ENCODE measurements at places on chromosomes 13 and 19.
A peak's percentile ranks its signal among the peaks of the same experiment; 100 is the strongest.

DNA sequence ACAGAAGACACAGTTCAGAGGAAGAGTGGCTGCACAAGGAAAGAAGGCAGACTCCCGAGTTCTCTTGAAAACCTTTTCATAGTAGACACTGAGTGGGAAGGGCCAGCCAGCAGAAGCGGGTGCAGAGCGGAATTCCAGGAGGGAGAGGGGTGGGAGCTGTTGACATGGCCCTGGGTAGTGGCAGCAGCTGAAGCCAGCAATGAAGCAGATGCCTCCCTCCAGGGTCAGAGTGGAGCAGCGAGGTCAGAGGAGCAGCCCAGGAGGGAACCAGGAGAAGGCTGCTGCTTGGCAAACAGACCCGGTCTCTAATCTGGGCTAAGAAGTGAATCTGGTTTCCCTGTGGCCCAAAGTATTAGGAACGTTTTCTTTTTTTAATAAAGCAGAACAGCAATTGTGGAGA, 73.9 kb upstream of the SPATA13 start:
- DNase-seq, result no peak

DNA sequence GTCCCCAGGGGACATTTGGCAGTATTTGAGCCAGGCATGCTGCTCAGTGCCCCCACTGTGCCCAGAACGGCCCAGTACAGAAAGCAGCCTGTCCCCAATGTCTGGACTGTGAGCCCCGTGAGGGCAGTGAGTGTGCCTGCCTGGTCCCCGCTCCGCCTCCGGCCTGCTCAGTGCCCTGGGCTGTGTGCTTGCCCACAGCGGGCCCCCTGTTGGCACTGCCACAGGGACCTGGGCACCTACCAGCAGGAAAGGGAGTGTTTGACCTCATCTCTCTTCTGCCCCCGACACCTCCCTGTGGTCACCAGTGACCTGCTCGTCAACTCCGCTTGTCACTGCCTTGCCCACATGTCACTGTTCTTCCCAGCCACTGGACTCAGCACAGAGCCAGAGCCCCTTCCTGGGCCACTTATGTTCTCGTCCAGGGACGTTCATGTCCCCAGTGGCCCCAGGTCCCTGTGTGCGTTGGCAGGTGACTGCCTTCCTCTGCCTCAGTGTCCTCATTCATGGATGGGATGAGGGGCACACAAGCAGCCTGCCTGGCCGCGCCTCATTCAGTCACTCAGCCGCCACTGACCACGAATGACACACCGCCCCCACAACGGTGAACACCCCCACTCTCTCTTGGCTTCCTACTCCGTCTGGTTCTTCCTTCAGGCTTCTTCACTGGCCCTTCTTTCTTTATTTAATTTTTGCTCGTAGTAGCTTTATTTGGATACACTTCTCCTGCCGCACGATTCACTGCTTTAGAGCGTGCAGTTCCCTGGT, 2.8 kb downstream of the FZR1 start:
- no peak for DNase-seq

- peak; percentile 4 for DNase-seq
Observed at GRCh38 chr13:31538067-31539042, 201.0 kb upstream of the RXFP2 start.

DNA sequence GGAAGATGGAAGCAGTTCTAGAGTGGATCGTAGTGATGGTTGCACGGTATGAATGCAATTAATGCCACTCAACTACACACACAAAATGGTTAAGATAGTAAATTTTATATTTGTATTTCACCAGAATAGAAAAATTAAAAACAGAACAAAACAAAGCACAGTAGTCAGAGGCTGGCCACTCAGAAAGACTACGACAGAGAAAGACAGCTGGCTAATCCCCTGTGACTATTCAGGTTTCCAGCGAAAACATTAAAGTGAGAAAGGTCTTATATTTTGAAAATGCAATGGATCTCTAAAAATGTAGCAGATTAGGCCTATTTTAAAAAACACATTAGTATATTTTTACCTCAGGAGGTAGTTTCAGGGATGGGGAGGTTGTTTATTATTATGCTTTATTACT, 131.3 kb upstream of the POSTN start:
- DNase-seq, result no peak

DNA sequence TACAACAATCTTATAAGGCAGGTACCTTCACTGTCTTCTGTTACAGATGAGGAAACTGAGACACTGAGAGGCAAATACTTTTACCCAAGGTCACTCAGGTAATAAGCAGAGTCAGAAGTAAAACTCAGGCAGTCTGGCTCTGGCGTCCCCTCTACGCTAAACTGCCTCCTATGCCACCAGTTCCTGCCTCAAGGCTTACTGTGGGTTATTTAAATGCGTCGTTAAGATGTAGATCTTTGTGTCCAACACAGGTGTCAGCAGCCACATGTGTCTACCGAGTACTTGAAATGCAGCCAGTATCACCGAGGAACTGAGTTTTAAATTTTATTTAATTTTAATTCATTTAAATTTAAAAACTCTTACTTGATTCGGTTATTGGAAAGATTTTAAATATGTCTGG, 1.9 kb downstream of the HAS1 start:
- DNase-seq, result no peak

GRCh38 chr13:33537026-33537425, 251.5 kb upstream of the STARD13 start:
- DNase-seq, result no peak

DNA sequence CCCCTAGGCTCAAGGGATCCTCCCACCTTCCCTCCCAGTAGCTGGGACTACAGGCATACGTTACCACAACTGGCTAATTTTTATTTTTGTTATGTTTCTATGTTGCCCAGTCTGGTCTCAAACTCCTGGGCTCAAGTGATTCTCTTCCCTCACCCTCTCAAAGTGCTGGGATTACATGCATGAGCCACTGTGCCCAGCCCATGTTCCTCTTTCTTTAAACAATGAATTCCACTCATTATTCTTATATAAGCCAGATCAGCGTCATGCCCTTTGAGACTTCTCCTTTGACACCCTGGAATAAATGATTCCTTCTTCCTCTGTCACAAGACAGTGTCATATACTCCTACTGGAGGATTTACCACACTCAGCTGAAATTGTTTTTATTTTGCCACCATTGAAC, 519.9 kb upstream of the SPRY2 start:
- no peak for DNase-seq

GRCh38 chr13:40153516-40153915, 498.1 kb downstream of the COG6 start:
- no peak for DNase-seq

- no peak for DNase-seq
Observed at GRCh38 chr13:40528881-40529280, 137.6 kb downstream of the FOXO1 start.

DNA sequence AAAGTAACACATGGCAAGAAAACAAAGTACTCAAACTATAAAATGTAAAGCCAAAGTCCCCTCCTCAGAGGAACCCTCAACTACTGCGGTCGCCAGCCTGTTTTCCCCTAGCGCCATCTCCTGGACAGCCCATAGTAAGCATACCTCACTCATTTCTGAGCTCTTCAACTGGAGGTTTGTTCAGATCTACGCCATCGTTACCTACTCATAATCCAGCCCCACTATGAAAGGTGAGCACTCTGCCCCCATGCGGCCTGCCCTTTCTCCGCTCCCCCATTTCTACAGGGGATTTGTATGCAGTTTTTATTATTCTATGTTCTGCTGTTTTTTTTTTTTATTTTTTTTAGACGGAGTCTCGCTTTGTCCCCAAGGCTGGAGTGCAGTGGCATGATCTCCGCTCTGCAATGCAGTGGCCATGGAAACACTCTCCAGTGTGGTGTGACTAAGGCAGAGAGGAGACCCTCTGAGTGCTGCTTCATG, 26.2 kb downstream of the OPA3 start:
- DNase-seq, result peak; percentile 63

- DNase-seq, result no peak
Observed at GRCh38 chr13:113105921-113106452, 396 bp downstream of the F7 start.

Data from Calu3 (cell line).